ENCODE measurements at places on chromosomes 2 and 18.

GRCh38 chr2:13611939-13612338, 895.2 kb downstream of the TRIB2 start:
- DNase-seq: no peak

DNA sequence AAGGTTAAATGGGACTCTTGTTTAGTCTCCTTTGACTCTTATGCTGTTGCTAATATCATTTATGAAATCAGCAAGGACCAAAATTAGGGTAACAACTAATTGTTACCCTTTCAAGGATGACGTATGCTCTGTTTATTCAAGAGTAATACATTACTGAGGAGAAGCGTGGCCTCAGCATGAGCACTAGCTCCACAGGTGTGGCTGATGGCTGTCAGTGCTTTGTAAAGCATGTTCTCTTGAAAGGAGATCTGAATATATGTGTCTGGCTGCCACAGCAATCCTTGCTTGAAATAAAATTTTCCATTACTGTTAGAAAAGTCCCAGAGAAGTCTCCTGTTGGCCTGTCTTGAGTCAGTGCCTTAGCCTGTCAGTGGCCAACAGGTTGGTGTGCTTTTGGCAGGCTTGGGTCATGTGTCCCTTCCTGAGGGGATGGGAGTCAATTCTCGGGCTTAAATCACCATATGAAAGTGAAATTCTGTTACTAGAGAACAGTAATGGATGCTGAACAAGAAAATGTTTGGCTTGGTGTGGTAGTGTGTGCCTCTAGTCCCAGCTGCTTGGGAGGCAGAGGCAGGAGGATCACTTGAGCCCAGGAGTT, 32.7 kb downstream of the ABI2 start:
- DNase-seq: no peak

DNA sequence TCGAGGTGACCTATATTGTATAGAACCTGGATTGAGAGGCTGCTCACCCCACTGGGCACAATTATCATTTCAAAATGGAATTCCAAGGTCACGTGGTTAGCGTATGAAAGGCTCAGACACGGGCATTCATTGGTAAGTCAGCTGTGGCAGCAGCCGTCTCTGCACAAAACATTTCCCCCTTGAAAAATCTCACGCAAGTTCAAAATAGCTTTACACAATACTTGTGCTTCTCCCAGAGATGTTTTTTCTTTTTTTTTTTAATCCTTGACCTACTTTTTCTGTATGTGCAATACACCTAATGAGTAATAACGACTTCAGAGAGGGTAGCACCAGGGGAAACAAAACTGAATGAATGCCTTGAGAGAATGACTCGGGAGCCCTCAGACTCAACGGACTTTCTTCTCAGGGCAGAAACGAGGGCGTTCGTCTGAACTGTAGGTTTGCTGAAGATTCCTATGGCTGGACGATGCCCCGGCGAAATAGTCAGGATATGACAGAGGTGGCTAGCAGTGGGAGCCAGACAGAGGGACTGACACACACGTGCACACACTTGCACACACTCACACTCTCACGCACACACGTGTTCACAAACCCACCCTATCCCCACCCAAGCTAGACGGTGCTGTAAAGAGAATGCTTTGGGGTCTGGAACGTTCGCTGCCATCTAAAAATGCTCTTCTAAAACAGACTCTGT, 77.8 kb downstream of the PDCL3 start:
- no peak for DNase-seq

DNA sequence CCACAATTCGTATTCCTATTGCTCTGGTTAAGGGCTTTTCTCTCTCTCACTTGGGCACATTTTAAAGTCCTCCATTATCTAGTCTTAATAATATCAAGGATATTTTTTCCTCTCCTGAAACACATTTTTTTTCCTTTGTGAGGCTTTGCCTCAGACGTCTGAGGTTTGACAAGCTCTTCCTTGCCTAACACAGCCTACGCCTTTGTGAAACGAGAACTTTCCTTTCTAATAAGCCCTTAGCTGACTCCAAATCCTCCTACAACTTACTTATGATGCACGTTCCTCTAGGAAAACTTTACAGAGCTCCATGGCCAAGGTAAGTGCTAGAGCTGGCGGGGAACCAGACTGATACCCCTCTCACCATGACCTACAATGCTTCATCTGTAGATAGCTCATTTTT, 841.5 kb downstream of the SOCS6 start:
- no peak for DNase-seq

- no peak for DNase-seq
These were observed 10.0 kb downstream of the TTL start for GRCh38 chr2:112491946-112492345.
